Trophoblast cell (in vitro differentiated cells and primary cell): ENCODE measurements at places on chromosomes 1 and 21.

DNA sequence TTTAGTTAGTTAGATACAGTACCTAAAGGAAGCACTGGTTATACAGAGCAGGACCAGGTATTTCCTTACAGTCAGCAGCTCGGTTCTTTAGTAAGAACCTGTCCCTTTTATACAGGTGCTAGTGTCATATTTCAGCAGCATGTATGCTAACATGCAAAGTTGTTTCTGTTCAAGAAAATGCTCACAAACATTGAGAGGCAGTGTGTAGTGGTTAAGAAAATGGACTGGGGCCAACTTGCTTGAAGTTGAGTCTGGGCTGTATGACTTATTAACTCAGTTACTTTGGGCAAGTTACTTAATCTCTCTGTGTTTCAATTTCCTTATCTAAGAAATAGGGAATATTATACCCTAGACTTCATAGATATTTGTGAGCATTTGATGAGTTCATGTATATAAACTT, 31.1 kb downstream of the AK4 start:
- no peak for DNase-seq

GRCh38 chr1:246434335-246434734, 72.7 kb downstream of the SMYD3 start:
- no peak for DNase-seq

DNA sequence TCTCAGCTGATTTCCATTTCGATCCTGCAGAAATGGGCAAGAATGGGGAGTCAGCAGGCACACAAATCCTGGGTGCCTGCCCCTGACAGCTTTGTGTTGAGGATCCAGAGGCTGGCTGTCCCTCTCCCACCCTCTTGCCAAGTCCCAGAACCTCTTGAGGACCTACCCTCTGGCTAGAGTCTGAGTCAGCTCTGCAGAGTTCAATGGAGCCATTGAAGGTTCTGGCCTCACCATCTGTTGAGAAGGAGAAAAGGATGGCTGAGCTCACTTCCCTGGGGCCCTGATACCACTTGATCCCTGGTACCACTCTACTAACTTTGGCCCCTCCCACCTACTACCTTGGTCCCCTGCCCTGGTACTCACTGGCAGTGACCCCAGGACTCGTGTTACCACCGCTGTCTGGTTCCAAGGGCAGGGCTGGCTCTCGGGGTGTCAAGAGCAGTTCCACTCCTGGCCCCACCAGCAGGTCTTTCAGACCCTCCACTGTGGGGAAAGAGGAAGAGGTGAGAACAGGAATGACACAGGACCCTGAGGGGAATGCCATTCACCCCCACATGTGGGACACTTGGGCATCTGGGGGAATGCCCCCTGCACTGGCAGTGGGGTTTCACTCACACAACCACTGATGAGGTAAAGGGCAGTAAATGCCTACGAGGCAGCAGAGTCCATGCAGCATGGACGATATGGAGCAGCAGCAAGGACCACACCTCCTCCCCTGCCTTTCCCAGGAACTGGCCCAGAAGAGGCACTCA, 10.5 kb downstream of the RXFP4 start:
- no peak for DNase-seq

DNA sequence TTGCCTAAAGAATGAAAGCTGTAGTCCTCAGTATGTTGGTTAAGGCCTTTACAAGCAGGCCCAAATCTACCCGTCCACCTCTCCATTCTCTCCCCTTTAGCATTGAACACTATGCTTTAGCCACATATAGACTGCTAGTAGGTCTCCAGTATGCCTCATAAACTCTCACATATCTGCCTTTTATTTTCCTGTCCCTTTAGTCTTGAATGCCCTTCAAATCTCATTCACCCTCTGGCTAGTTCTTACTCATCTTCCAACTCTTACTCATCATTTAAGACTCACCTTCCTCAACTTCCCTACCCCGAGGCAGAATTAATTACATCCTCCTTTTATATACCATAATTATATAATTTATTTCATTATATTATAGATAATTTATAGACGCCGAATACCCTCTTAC, 78.7 kb upstream of the TSPAN2 start:
- DNase-seq, result no peak

GRCh38 chr1:117414943-117415342, 47.7 kb downstream of the MAN1A2 start:
- no peak for DNase-seq

- DNase-seq, result no peak
Measured at GRCh38 chr1:162335126-162335525, 41.5 kb downstream of the SPATA46 start.

GRCh38 chr1:233613252-233614172, at the start of gene KCNK1:
KCNK1 (plus strand) TSS chr1:233614106; CDS start chr1:233614172, 66 bp downstream.
- peak; percentile 76 for DNase-seq

- DNase-seq, result no peak
Measured at GRCh38 chr1:4010284-4010683, 110.2 kb upstream of the C1orf174 start.

- no peak for DNase-seq
Measured at GRCh38 chr1:19640363-19641316, 3.5 kb upstream of the NBL1 start.

DNA sequence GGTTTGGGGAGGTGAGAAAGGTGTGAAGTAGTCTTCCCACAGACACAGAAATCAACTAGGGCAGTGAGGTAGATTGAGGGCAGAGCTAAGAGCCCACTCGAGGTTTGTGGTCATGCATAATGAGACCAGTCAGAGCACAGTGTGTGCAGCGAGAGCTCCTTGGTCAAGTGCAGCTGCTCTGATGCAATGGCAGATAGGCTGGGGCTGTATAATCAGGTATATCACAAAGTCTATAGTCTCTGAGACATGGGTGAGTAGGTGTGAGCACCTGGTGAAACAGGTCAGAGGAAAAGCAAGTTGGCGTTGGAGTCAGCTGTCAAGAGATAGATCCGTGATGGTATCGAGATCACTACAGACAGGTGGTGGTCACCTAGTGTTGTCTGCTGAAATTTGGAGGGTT, 17.6 kb downstream of the DSCAM start:
- DNase-seq, result peak; percentile 36

DNA sequence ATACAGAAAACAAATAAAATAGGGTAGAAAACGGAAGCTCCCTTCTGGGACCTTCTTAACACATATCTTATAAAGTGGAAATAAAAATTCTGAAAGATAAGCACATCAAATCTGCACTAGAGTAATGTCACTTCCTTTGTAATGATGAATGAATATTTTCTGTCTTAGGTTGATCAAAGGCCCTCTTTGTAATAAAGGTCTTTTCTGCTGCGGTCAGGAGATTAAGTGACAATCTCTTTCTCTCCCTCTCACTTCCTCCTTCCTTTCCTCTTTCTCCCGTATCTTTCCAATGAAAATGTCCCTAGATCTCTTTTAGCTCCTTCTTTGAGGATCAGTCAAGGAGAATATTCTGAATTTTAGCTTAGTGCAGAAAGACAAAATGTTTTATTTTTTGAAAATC, 33.8 kb downstream of the TMCO1 start:
- DNase-seq, result no peak

GRCh38 chr1:159088050-159088449, 11.5 kb upstream of the AIM2 start:
- DNase-seq, result no peak

DNA sequence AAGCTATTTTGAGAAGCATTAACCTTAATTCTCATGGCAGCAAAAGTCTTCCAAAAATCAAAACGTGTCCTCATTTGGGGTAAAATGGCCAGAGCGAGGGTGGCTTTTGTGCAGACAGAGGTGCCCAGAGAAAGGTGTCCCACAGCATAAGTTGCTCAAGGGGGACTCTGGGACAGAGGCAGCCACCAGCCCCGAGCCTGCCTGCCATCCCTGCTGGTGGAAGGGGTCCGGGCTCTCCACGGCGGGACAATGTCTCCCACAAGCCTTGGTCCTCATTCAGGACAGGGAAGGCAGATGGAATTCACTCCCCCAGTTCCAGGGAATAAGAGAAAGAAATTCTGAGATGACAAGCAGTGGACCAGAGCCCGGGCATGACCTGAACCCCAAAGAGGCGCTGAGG, 12.6 kb upstream of the ARHGEF16 start:
- DNase-seq, result no peak
